ENCODE measurements at places on chromosomes 2 and 18.

DNA sequence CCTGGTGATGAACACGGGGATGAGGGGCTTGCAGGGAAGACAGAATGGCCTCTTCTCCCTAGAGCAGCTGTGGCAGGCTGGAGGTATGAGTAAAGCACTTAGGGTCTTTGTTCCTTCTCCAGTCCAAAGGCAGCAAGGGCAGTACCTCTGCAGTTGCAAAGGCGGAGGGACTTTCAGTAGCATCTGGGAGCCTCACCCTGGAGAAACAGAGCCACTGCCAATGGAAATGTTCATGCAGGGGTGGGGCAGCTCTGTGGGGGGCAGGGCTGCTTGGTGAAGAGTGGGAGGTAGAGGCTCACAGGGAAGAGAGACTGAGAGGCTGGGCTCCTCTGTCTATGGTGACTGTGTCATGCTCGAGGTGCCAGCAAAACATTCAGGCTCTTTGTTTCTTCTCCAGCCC, 344.1 kb upstream of the CHAC2 start:
- no peak for DNase-seq

- DNase-seq, result no peak
These were observed 121.0 kb downstream of the GYPC start for GRCh38 chr2:126776692-126777619.

GRCh38 chr2:72378753-72379348, 231.2 kb upstream of the CYP26B1 start:
- DNase-seq, result no peak

DNA sequence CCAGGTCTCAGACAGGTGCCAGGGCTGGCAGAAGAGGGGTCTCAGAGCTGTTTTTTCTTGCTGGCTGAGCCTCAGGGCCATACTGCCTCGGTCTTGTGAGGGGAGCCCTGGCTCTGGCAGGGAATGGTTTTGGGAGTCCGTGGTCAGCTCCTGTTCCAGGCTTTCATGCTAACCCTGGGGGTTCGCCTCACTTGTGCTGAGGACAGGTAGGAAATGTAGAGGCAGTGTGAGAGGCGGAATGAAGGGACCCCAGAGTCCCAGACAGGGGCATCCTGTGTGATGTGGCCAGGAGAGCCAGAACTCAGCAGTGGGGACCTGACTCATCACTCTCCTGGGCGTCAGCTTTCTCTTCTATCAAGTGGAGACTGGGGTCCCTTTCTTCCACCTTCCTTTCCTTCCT, 5.7 kb upstream of the CELF4 start:
- DNase-seq, result no peak

GRCh38 chr18:63646936-63647335, 2.9 kb upstream of the SERPINB4 start:
- DNase-seq, result no peak

DNA sequence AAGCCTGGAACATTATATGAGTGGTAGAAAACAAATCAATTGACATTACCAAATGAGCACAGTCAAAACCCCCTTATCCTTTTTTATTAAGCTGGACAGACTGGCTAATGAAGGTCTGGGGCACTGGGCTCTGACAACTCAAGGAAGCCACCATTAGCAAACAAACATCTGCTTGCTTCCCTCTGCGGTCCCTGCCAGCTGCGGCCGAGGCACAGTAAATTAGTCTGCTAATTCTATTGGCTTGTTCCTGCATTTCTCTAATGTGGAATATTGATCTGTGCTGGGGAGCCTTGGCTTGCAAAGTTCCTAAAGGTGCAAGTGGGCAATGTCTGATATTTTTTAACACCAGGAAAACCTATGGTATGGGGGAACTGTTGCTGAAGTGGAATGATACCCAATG, 300.3 kb downstream of the MTX2 start:
- no peak for DNase-seq

DNA sequence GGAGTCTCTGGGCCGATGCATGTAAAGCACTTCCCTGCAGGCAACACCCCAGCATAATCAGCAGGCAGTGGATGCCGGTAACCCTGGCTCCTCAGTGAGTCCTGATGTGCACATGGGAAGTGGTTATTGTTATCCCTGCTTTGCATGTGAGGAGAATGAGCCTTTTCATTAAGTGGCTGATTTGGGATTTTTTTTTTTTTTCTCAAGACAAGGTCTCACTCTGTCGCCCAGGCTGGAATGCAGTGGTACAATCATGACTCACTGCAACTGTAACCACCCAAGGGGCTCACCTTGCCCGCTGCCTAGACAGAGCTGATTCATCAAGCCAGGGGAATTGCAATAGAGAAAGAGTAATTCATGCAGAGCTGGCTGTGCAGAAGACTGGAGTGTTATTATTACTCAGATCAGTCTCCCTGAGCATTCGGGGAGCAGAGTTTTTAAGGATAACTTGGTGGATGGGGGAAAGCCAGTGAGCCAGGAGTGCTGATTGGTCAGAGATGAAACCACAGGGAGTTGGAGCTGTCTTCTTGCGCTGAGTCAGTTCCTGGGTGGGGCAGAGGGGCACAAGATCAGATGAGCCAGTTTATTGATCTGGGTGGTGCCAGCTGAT, 95.4 kb downstream of the SOCS6 start:
- no peak for DNase-seq

GRCh38 chr2:159075727-159076126, 107.3 kb downstream of the TANC1 start:
- DNase-seq, result no peak

DNA sequence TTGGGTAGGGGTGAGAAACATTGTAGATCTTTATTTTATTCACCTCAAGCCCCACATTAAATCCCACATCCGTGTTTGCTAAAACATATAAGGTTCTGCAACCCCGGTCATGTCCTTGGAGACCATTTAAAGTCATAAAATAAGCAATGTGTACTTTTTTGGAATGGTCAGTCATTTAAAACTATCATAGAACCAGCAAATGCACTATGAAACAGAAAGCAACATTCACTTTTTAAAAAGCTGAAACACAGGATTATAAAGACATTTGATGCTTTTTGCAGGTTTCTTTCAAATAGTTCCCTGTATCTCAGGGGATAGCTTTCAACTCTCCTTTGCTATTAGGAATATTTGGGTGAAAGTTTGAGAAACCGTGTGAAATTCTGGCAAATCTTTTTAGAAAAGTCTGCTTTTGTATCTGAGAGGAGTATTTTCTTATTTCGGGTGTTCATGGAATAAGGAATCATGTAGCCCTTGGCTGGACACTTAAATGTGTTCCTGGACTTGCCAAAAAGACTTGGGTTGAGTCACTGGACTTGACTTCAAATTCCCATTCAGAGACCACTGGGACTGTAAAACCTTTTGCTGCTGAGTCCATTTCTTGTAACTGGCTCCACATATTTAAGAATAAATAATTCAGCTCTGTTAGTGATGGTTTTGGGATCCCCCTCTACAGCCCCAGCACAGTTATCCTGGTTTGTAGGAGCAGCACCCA, 5.9 kb upstream of the CETN1 start:
- no peak for DNase-seq

DNA sequence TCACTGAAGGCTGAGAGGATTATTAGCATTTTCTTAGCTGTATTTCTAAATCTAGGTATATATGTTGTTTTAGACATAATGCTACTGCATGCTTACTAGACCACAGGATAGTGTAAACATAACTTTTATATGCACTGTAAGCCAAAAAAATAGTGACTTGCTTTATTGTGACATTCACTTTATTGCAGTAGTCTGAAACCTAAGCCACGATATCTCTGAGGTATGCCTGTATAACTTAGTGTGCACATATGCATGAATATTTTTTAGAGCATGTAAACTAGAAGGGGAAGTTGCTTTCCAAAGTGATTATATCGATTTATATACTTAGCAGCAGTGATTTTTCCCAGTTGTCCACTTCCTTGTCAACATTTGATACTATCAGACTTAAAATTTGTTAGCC, 81.8 kb downstream of the SOS1 start:
- DNase-seq, result no peak

- no peak for DNase-seq
These were observed 12.6 kb upstream of the KCMF1 start for GRCh38 chr2:84958135-84959059.

DNA sequence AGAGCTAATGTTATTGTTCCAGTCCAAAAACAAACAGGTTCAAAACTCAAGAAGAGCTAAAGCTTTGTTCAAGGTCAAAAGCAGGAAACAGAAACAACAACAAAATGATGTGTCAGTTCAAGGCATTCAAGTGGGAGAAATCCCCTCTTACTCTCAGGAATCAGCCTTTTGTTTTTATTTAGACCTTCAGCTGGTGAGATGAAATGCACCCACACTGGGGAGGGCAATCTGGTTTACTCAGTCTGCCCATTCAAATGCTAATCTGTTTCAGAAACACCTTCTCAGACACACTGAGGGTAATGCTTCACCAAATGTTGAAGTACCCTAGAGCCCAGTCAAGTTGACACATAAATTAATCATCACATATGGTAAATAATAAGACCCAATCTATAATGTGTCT, 150.6 kb downstream of the TMX3 start:
- no peak for DNase-seq

DNA sequence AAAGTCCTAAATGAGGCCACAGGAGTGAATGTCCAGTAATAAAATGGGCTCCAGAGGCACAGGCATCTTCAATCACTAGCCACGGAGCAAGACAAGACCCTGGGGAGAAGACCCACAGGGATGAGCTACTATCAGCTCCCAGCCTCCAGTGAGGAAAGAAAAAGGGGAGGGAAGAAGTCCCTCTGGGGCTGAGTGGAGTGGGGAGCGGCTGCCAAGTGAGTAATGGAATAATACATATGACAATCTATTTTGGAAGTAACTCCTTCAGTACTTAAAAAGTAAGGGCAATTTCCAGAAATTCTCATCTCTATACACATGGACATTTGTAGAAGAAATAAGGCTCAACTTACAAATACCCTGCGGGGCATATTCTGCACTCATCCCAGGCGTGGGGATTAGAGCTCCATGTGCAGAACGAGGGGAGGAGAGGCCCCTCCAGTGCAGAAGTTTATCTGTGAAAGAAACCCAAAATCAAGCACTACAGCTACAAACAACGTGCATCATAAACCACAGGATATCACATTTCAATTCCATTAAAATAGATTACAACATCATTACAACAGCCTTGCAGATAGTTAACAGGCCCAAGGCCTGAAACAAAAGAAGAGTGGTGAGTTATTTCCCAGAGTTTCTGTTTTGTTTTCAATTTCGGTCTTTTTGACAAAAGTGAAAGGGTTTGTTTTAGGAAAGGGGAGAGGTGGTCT, 84.9 kb downstream of the BCL11A start:
- no peak for DNase-seq

GRCh38 chr2:122098306-122098705, 342.9 kb downstream of the TSN start:
- no peak for DNase-seq

DNA sequence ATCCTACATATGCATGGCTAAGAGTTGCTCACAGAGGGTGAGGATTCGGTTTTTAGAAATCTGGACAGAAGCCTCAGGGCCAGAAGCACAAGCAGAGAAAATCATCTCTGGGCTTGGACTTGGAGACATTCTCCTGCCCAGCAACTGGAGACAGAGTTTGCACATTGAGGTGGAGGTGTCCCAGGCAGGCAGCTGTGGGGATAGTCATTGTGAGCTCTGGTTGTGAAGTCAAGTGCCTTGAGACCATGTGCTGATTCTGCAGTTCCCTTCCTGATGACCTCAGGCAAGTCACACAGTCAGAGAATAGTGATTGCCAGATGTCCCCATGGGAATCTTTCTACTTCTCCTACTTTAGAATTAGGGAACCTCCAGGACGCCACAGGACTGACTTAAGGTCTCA, 108.4 kb upstream of the LDAH start:
- DNase-seq, result no peak

DNA sequence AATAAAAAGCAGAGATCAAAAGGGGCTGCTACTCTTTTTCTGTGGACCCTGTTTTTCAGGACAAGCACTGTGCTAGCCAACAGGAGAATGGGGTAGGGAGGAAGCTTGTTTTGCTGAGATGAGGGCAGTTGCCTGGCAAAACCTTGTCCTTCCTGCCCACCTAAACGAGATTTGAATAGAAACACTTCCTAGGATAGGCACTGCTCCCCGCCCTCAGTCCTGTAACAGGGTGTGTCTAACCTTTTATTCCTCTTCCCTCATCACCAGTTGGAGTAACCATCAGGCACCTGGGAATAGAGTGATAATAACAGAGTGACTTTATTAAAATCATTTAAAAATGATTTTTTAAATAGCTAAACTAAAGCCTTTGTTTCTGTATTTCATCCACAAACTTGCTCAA, 368.8 kb downstream of the LNPK start:
- no peak for DNase-seq

- DNase-seq, result no peak
These were observed 160.9 kb downstream of the VAPA start for GRCh38 chr18:10074728-10075127.

DNA sequence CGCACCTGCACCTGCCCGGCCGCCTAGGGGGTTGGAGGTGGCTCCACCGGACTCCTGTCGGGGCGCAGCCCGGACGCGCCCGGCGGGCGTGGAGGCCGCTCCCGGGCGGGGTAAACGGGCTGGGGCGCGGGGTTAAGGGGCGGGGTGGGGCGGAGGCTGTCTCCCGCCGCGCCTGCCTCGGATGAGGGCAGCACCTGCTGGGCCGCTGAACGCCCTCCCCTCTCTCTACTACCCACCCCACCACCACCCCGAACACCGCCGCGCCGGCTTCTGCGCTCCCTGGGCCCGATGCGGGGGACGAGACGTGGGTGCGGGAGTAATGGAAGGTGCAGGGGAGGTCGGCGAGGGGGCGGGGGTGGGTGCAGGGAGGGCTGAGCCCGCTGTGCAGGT, 224.8 kb upstream of the ID2 start:
- DNase-seq, result no peak

GRCh38 chr2:60535685-60536312, 17.7 kb downstream of the BCL11A start:
- no peak for DNase-seq

GRCh38 chr2:17327649-17328048, 190.6 kb downstream of the RAD51AP2 start:
- DNase-seq, result no peak

DNA sequence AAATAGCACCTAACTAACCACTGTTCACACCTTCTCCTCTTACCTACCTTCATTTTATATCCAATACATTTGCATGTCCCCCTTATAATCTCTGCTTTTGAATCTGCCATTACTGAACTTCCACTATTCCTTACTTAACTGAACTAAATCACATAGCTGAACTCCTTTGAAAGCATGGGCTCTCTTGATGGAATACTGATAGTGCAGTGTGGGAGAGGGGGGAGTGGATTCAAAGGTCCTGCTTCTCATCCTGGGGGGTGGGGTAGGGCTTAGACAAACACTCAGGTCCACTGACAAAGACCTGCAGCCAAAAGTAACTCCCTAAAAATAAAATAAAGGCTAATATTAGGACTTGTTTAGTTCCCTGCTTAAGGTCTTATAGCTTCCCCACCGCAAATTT, 8.6 kb downstream of the MCEE start:
- no peak for DNase-seq

DNA sequence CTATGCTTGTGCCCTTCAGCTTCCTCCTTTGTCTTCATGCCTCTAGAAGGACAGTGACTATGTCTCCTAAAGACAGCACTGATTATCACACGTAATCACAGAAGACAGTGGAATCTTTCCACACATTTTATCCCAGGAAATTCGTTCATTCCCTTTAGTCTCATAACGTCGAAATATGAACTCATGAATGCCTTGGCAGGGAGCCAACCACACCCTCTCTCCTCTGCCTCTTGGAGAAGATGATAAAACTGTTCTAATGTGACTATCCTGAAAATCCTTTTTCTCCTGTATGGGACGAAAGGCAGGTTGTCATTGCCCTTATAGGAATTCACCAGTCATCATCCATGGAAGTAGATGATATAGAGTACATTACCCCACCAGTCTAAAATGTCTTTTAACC, 726.6 kb upstream of the FANCL start:
- DNase-seq, result no peak

- no peak for DNase-seq
These were observed 265.9 kb upstream of the SALL3 start for GRCh38 chr18:78713726-78714125.

GRCh38 chr18:68735483-68736343, 20.8 kb upstream of the TMX3 start:
- no peak for DNase-seq
